ENCODE measurements at places on chromosomes 16 and 17. TPM values are rescaled to one million over a fixed set of nuclear protein-coding genes. Genes with fewer than 3 reads are reported as not detected.

- no peak for DNase-seq
Observed at GRCh38 chr16:27174798-27175197, 28.5 kb upstream of the KDM8 start.

Gene GRIN2C
- 0.27 TPM for polyA plus RNA-seq

Gene SEPTIN12
- not detected for polyA plus RNA-seq

- DNase-seq, result no peak
Observed at GRCh38 chr17:41734949-41735313, 488 bp upstream of the HAP1 start.

- DNase-seq, result no peak
Observed at GRCh38 chr17:39719563-39720355, 10.6 kb downstream of the MIEN1 start.

GRCh38 chr17:70608957-70609356 is 439.6 kb downstream of the KCNJ2 start:
- DNase-seq, result no peak

Gene TM4SF5
- 0.31 TPM for polyA plus RNA-seq

Data from left renal pelvis (tissue), 4 donors.